NCI-H2227 treated with DMSO at 0.1 percent for 48 hours (cell line): ENCODE measurements at places on chromosomes 13 and 19.

DNA sequence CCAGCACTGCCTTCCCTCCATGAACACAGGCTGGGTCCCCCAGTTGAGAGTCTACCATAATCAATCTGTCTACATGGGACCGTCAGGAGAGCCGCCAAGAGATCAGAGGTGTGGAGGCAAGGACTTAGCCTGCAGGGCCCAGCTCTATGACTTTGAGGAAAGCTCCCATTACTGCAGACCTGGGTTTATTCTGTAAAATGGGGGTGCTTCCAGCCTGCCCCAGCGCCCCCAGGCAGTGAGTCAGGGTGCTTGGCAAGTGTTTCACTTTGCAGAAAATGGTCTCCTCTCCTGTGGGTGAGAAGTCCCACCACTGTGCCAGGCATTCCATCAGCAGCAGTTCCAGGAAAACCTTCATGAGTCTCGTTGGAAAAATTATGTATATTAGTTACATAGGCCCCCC lies 75.5 kb upstream of the VSTM2B start:
- DNase-seq, result no peak

- DNase-seq, result no peak
These were observed 446.0 kb downstream of the PCDH20 start for GRCh38 chr13:60969656-60970055.

DNA sequence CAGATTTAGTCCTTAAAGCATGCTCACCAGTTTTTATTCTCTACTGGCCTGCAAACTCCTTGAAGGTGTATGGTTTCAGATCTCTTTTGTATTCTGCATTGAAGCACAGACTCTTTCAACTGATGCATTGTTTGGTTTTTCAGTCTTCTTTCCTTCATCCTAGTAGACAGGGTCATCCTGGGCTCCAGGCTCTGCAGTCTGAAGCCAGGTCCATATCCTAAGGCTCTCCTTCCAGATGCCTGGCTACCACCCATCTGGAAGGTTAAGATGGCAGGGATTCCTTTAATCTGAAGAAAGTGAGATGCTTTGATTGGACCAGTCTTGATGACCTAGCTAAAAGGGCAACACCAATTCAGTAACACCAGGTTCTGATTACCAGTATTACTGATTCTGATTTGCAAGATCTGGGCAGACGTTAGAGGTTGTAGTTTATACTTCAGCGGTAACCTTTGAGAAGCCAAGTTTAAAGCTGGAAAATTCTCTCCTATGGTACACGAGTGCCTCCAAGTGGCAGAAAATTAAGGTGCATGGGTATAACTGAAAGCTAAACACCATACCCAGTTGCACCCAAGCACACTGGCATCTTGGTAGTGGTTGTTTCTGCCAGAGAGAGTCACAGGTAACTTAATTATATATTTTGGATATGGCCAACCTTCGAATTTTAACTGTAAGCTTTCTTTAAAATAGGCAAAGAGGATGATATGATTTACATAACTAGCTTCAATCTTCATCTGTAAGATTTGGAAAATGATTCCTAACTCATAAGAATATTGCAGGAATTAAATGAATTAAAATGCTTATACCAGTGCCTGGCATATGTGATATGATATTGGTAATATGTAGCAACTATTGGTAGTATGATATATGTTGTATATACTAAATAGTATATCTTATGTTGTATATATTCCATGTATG lies 1651.9 kb upstream of the MIR17HG start:
- peak; percentile 21 for DNase-seq

- DNase-seq, result no peak
These were observed 53.6 kb downstream of the NWD1 start for GRCh38 chr19:16773259-16773658.

GRCh38 chr19:14544047-14544446 lies 14.7 kb downstream of the TECR start:
- DNase-seq, result no peak

DNA sequence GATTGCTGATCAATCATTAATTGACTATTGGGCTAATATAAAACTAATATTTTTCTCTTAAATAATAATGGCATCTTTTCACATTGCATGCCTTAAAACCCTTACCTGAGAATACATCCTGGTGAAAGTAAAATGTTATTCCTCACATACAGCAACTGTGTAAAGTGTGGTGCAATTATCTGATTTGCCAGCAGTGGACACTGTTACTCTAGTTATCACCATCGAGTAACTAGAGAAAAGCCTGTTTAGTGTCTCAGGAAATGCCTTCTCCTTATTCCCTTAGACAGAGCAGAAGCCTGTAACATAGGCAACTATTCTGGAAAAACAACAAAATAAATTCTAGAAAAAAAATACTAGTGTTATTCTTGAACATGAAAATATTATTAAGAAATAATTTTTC lies 459.8 kb downstream of the FGF14 start:
- peak; percentile 45 for DNase-seq

DNA sequence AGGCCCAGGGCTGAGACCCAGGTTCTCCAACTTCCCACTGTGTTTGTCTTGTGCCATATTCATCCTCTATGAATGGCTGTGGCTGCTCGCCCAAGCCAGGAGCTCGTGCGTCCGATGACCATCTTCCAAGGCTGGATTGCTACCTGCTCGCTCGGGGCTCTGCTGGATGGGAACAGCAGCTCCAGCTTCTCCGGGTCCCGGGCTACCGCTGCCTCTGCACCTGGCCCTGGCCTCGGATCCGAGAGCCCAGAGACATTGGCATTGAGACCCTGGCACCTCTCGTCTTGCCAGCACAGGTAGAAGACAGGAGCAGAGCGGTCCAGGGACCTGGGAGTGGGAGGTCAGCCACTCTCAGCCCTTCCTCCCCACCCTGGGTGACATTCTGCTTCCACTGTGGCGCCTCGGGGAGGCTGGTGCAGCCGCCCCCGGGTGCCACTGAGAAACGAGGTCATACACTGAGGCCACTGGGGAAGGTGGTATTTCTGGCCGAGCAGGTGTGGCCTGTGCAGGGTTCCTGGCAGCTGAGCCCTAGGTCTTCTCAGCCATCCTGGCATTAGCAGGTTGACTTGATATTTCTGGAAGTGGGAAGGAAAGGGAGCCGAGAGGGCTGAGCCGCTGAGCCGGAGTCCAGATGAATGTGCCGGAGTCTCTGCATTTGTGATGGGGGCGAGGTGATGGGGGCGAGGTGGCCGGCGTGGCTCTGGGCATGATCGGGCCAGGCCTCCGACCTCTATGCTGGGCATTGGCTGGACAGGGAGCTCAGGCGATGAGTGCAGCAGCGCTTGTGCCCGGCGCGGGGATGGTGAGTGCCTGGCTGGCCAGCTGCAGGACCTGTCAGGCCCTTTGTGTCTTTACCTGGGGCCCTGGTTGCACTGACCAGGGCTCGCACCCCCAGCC lies 18.6 kb downstream of the NDUFB7 start:
- DNase-seq, result no peak

- DNase-seq, result no peak
These were observed 115.3 kb downstream of the RBM26 start for GRCh38 chr13:79290595-79291244.

DNA sequence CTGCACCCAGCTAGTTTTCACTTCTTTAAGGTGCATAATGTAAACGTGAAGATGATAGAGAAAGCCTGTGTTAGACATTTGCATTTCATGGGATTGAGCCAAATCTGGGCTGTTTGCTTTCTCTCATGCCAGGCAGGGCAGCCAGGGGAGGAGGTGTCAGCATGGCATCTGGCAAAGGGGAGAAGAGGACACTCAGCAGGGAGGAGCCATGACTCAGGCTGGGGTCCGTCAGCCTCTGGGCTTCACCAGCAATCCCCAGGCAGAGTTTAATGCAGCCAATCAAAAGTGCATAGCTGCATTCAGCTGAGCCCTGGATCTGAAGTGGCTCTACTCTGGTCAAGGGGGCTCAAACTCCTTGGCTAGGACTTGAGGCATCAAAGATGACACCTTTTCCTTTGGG lies 23.5 kb downstream of the EBPL start:
- no peak for DNase-seq

GRCh38 chr19:12199757-12200419 lies 37.0 kb downstream of the ZNF136 start:
- no peak for DNase-seq

GRCh38 chr13:114078461-114079451 lies 53.7 kb downstream of the RASA3 start:
- no peak for DNase-seq

GRCh38 chr13:104833221-104833620 lies 1702.2 kb downstream of the EFNB2 start:
- DNase-seq, result no peak

- DNase-seq, result no peak
These were observed 402.7 kb downstream of the TBC1D4 start for GRCh38 chr13:75079226-75079625.
